Stimulated activated CD4-positive, alpha-beta T cell treated with anti-CD3 and anti-CD28 coated beads, Interleukin-1b, Interleukin-23, amount 100 ng/mL, for 1 hour (primary cell): ENCODE measurements at places on chromosomes 4 and X.

DNA sequence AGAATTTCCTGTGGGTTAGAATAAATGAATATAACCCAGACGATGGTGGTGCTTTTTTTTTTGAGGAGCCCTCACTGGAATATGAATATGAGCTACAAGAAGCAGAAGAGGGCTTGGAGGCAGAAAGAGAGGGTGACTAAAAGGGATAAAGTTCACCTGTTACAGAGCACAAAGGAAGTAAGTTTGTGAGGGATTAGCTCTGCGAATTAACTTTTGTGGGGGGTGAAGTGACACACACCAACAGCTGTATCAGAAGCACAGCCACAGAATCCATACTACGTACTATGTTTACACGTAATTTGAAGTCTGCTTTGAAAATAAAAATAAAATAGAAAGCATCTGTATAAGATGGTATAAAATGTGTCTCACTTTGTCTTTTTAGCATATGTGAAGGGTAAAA is 963.6 kb upstream of the DIAPH2 start:
- DNase-seq = no peak

- DNase-seq = no peak
Observed at GRCh38 chr4:85842540-85842939, 367.6 kb downstream of the ARHGAP24 start.

DNA sequence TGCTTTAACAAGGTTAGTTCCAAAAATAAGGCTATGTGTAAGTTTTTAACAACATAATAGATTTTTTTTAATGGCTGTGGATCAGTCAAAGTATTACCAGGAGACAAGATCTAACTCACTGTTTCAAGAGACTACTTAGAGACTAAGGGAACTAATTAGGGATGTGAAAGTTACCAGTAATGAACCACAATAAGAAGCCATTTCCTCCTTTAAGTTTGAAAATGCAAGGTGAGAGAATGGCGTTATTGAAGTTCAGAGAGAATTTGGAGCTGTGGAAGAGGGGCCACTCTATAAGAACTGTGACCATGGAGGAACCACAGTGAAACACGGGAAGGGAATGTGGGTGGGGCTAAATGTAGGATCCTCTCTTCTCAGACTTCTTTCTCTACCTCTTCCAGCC is 624.2 kb downstream of the GLUD2 start:
- DNase-seq = no peak

- DNase-seq = no peak
Observed at GRCh38 chr4:61485056-61485455, 284.9 kb downstream of the ADGRL3 start.

DNA sequence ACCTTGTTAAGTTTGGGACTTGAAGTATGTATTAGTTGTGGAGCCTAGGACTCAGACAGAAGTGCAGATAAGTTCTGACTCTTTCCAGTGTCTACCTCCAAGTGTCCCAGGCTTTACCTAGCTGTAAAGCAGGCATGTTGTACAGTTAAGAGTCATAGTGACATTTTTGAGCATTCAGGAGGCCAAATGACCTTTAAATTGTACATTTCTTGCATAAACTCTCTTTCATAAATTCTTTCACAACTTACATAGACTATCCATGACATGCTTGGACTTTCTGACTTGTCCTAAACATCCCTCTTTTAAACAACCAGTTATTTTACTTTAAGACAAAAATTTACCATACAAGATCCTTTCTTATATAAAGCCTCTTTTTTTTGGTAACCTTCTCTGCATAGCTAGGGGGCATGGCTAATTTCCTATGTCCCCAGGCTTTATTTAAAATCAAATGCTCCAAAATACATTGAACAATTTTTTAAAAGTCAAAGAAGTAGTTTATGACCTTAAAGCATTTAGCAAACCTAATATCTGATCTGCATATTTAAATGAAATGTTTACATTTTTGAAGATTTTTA is 40.1 kb upstream of the UGT8 start:
- DNase-seq = no peak

GRCh38 chr4:96677499-96677898 is 837.6 kb downstream of the PDHA2 start:
- DNase-seq = no peak

DNA sequence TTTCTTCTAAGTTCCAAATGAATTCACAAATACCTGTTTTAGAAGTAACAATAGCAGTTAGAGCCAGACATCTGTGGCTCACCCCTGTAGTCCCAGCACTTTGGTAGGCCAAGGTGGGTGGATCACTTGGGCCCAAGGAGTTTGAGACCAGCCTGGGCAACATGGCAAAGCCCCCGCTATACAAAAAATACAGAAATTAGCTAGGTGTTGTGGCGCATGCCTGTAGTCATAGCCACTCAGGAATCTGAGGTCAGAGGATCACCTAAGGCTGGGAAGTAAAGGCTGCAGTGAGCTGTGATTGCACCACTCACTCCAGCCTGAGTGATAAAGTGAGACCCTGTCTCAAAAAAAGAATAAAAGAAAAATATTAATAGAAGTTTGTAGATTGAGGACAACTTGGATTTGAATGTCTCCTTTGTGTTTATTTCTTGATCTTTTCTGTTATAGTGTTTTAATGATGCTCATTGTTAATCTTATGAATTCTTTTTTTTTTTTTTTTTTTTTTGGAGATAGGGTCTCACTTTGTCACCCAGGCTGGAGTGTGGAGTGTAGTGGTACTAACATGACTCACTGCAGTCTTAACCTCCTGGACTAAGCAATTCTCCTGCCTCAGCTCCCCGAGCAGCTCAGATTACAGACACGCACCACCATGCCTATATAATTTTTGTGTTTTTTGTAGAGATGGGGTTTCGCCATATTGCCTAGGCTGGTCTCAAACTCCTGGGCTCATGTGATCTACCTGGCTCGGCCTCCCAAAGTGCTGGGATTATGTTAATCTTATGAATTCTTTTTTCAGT is 30.7 kb upstream of the RAPGEF2 start:
- no peak for DNase-seq

GRCh38 chr4:56531823-56532222 is 26.2 kb downstream of the ARL9 start:
- DNase-seq = no peak

GRCh38 chrX:84216881-84217280 is 28.9 kb upstream of the RPS6KA6 start:
- no peak for DNase-seq

- no peak for DNase-seq
Observed at GRCh38 chr4:126479709-126480108, 1153.0 kb upstream of the INTU start.

GRCh38 chr4:26206999-26207398 is 113.8 kb upstream of the RBPJ start:
- no peak for DNase-seq

GRCh38 chr4:22794732-22795131 is 102.0 kb downstream of the GBA3 start:
- DNase-seq = no peak

DNA sequence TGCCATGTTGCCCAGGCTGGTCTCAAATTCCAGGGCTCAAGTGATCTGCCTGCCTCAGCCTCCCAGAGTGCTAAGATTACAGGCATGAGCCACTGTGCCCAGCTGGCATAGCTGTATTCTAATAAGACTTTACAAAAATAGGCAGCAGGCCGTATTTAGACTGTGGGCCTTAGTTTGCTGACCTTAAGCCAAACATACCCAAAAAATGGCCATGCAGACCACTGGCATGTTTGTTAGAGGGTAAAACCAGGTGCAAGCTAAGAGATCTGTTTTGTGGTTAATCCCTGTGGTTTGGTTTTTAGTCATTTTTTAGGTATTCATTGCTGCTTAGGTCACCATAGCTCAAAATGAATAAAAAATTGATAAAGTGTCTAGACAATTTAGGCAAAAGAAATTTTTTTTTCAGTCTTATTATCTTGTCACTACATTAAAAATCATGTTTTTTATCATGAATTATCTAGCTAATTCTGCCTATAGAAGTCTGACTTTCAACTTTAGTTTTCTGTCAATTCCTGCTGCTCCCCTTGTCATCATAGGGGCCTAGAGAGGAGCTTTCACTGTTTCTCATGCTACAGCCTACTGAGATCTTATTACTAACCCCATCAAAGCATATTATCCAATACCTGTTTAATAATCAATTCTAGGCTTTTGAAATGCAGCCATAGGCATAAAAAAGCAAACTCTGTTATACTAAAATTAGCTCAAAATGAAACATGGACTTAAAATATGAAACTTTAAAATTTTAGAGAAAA is 7.5 kb upstream of the SPINK2 start:
- DNase-seq = no peak

DNA sequence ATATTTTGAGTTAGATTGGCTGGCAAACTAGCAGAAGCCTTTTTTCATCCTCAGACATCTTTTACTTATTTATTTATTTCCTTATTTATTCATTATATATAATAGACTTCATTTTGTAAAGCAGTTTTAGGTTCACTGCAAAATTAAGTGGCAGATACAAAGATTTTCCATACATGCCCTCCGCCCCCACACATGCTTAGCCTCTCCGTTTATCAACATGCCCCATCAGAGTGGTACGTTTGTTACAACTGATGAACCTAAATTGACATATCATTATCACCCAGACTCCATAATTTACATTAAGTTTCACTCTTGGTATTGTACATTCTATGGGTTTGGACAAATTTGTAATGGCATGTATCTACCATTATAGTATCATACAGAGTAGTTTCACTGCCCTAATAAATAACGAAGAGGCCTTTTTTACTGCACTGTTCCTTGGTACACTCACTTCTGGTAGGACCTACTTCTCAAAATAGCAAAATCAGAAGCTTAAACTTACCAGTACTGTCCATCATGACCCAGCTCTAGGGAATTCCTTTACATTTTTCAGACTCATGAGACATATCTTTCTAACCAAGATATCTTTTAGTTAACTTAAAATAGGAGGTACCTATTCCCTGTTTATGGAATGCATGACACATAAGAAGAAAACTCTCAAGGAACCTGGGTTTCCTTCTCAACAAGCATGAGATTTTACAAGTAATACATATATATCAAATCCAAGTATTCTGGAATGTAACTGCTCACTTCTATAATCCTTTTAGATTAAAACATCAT is 4.8 kb upstream of the TMPRSS11B start:
- no peak for DNase-seq

GRCh38 chr4:129335276-129335675 is 239.3 kb downstream of the C4orf33 start:
- DNase-seq = no peak

GRCh38 chr4:139800082-139800481 is 134.5 kb downstream of the MGST2 start:
- DNase-seq = no peak
